Suprapubic skin (tissue), 4 donors: ENCODE measurements at places on chromosomes 2 and 18.

GRCh38 chr2:173048897-173049661 lies 26.6 kb upstream of the MAP3K20 start:
- DNase-seq = no peak

- no peak for DNase-seq
These were observed 62.8 kb downstream of the GRB14 start for GRCh38 chr2:164558450-164558849.

- DNase-seq = no peak
These were observed 30.9 kb upstream of the REEP1 start for GRCh38 chr2:86368161-86368824.

- no peak for DNase-seq
These were observed 60.9 kb upstream of the KLF7 start for GRCh38 chr2:207226671-207227061.

DNA sequence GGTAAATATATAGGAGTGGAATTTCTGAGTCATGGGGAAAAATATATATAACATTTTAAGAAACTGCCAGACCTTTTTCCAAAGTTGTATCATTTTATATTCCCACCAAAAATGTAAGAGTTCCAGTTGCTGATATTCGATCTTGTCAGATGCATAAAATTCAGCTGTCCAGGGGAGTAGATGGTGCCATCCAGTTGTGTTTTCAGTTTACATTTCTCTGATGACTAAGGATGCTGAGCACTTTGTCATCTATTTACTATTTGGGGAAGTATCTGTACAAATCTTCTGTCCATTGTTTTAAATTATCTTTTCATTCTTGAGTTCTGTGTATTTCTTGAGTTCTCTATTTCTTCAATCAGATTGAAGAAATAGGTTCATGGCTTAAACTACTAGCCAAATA lies 126.1 kb downstream of the RTN4 start:
- no peak for DNase-seq

GRCh38 chr2:151984424-151985083 lies 114.3 kb downstream of the CACNB4 start:
- DNase-seq = no peak

DNA sequence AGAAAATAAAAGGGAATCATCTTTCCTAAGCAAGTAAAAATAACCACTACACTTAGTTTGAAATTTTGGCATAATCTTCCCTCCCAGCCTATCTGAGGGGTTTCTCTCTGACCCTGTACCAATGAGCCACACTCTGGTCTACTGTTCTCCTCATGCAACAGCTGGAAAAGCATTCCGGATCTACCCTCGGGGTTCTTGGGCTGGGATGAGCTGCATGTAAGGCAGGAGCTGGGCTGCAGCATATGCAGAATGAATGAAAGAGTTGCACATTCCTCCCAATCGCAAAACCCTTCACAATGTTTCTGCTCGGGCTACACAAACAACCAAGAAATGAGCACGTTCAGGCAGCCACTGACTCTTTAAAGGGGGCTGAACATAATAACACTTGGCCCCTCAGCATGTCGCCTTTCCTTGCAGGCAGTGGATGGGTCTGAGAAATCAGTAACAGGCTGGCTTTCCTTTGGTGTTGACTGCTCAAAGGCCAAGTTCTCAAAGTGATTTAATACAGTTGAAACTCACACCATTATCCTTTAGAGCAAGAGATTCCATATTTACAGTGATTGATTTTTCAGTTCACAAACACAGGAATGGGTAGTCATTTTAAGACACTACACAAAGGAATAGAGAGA lies 180.4 kb upstream of the ZFP36L2 start:
- DNase-seq = no peak

GRCh38 chr2:10971161-10971887 lies 59.6 kb downstream of the KCNF1 start:
- no peak for DNase-seq
